NCI-H524 (cell line): ENCODE measurements at places on chromosomes 5 and 9.

- no peak for DNase-seq
Observed at GRCh38 chr5:113050721-113051382, 74.3 kb downstream of the DCP2 start.

GRCh38 chr5:83322273-83322924, 149.1 kb upstream of the VCAN start:
- DNase-seq, result peak; percentile 21

GRCh38 chr9:34185778-34186551, 7.1 kb downstream of the UBAP1 start:
- DNase-seq, result no peak

DNA sequence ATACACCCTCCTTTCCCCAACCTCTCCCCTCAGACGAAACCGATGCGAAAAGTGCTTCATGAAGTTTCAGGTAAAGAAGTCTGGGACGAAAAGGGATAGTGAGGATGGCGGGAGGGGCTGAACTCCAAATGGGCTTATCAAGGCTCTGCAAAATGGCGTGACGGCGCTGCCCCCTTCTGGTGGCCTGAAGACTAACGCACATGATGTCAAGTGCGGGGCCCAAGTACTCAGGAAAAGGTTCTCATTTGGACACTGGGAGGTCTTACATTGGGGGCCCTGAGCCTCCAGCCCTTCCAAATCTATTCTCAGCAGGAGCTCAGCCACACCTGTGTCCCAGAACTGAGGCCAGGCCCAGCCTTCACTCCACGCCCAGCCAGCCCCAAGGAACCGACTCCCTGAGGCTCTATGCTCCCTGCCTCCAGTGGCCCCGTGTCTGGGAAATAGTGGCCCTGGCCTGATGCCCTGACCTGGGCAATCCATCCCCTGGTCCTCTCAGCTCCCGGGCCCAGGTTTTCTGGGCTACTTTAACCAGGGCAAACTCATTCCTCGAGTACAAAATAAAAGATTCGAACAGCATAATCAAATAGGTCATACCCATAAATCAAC, 119.9 kb downstream of the KCNIP1 start:
- peak; percentile 70 for DNase-seq

DNA sequence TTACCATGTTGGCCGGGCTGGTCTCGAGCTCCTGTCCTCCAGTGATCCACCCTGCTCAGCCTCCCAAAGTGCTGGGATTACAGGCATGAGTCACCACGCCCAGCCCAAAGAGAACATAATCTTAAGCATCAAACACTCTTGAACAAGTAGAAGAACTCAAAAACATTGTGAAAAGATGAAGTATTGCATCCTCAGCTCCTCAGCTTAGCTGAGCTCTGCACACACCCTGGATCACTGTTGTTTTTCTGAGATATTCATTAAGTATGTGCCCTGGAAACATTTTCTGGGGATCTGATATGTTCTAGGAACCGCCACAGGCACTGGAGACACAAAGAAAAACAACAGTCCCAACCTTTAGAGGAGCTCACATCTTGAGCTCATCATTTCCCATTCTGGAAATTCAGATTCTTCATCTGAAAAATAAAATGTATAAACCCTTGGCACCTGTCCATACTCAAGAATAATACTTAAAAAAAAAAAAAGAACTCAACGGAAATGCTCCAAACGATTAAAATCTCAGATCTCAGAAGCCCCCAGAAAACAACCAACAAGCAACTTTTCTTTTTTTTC, 62.2 kb upstream of the ZNF462 start:
- DNase-seq, result no peak

- no peak for DNase-seq
Observed at GRCh38 chr5:53438486-53439472, 41.6 kb upstream of the FST start.

DNA sequence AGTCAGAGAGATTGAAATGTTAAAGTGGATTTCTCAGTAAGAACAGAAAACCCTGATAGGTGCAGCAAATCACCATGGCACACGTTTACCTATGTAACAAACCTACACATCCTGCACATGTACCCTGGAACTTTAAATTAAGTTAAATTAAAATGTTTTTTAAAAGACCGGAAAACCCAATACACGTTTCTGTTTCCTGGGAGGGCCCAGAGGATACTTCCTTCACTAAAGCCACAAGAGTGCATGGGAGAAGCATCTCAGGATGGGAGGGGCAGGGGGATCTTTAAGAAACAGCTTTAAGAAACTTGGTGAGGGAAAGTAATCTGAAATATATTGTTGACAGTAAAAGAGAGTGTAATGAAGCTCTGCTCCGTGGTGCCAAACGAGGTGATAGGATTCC, 164.7 kb upstream of the PTGER4 start:
- DNase-seq, result no peak
